ENCODE measurements at places on chromosomes 16 and 17. TPM values are rescaled to one million over a fixed set of nuclear protein-coding genes. Genes with fewer than 3 reads are reported as not detected.

SPATA22 gene
- not detected for total RNA-seq

HSD11B2 gene
- total RNA-seq, result 523 TPM

CIITA gene
- total RNA-seq, result 59.3 TPM

SLC52A1 gene
- total RNA-seq, result 12.9 TPM

MYO15A gene
- total RNA-seq, result not detected

SOST gene
- not detected for total RNA-seq

DNA sequence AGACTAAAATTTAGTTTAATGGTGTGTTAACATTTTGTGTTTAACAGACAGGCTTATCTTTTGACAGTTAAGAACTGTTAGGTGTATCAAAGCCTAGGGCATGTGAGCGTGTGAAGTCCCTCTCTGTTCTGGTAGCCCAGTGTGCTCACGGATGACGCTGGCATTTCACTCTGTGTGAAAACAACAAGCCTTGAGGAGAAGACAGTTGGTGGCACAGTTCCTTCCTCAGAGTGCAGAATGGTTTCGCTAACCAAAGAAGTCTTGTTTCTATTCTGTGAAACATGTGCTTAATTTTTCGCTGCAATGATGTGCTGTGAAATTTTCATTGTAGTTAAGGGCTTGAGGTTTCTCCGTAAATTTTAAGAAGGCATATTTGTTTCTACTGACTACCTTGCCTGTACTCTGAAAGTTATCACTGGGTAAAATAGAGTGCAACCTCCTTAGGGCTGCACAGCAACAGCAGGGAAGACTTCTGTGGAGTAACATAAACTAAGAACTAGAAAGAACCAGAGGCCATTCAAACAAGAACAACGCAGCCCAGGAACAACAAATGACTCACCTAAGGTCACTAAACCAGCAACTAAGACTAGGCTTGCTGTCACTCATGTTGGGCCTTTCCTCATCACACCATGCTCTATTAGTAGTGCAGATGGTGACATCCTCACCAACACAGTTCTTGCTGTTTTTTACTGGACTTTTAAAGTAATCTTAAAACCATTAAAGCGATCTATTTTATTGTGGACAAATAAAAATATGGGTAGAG is 33.4 kb downstream of the BRD7 start:
- no peak for DNase-seq

- peak; percentile 88 for DNase-seq
Measured at GRCh38 chr16:17301593-17302135, 169.1 kb downstream of the XYLT1 start.

- DNase-seq, result no peak
Measured at GRCh38 chr17:45195424-45195823, 26.3 kb upstream of the FMNL1 start.

DNA sequence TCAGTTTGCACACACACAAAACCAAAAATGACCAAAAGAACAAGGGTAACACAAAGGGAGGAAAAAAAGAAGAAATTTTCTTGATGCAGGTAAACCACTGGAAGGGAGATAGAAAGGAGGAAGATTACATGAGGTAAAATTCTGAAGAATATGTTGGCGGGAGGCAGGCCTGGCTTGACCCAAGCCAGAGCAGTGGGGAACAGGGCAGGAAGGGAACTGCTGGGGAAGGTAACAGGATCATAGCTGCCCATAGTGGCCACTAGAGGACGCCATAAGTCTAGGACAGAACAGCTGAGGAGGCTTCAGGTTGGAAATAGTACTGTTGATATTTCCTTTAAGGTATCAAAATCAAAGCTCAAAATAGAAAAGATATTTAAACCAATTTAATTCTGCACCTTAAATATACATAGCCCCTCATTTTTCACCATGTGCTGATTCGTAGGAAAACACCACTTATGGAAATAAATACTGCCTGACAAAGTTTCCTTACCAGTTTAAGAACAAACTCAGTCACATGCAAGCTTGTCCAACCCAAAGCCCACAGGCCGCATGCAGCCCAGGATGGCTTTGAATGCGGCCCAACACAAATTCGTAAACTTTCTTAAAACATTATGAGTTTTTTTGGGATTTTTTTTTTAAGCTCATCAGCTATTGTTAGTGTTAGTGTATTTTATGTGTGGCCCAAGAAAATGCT is 15.5 kb downstream of the VPS35 start:
- DNase-seq, result peak; percentile 82

- DNase-seq, result peak; percentile 87
Measured at GRCh38 chr16:83826146-83826913, 18.6 kb downstream of the HSBP1 start.

DNA sequence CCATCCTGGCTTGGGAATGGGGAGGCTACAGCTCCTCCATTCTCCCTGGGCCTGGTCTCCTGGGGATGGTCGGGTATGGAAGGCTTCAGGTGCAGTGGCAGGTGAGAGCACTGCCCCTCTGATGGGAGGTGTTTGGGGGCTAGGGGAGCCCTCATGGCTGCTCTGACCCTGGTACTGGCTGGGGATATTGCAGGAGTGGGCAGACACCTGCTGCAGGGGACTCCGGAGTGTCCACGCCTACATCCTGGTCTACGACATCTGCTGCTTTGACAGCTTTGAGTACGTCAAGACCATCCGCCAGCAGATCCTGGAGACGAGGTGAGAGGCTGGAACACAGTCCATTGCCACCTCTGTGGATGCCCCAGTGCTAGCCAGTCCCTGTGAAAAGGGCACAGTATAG is 8.8 kb downstream of the RASL10B start:
- no peak for DNase-seq

DNA sequence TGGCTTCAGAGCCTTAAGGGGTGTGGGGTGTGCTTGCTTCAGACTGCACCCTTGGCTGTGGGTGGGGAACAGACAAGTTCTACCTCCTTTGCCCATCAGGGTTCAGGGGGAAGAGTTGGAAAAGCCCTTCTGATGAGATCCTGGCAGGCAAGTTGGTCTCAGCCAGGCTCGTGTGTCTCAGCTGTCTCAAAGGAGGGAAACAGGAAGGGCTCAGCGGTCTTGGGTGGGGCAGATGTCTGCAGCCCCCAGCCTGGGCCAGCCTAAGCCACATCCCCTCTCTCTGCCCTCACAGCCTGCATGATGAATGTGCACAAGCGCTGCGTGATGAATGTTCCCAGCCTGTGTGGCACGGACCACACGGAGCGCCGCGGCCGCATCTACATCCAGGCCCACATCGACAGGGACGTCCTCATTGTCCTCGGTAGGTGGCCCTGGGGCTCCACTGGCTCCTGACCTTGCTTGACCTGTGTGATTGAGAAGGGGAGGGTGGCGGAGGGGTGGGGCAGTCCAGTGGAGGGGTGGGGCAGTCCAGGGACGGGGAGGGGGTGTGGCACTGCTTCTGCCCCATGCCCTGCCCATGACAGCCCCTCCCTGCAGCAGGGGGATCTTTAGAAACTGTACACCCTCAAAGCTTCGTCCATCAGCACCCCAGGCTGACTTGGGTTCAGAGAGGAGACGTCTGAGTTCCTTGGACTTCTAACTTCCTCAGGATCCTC is 199.5 kb downstream of the PRKCB start:
- no peak for DNase-seq

DNA sequence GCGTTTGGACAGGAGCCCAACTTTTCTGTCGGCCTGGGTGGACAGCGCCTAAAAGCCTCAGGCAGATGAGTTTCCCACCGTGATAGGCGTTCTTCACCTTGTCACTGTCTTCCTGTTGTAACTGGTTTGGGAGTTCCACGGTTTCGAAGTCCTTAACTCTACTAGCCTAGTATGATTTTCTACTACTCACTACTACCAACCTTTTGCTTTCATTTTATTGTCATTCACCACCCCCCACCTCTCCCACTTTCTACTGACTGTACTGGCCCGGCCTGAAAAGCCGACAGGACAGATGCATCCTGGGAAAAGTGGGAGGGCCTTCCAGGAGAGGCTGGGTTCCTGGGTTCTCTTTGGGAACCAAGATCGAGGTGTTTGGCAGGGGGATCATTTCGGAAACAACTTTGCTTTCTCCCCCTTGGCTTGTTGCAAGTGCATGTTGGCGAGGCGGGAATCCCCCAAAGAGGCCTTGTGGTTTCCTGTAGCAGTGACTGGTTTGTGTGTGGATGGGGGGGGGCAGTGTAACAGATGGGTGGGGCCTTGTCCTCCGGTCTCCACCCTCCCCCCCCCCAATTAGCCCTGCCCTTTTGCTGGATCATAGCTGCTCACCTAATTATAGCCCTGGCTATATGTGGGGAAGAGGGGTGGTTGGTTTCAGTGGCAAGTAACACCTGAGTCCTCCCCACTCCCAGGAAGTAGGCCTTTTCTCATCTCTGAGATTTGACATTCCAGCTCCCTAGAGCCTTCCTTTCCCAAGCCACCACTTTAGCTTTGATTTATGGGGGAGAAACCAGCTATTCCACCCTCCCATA is 1.4 kb downstream of the EIF5A start:
- peak; percentile 90 for DNase-seq

DNA sequence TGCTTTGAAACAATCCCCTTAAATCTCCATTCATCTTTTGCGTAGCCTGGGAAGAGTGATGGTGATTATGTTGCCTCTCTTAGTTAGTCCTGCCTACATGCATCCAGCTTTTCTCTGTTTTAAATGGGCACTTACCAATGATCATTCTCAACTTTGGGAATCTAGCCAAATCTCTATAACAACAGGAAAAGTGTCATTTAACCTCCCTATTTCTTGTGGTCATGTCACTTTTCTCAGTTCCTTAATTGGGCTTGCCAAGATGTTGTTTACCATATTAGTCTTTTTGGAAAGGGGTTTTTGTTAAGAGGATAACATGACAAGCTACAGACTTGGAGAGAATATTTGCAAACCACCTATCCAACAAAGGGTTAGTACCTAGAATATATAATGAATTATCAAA is 15.6 kb upstream of the CLEC10A start:
- no peak for DNase-seq

GRCh38 chr17:77291591-77292386 is 151.0 kb downstream of the SEC14L1 start:
- no peak for DNase-seq

All from Peyer's patch (tissue), 4 donors.